ENCODE measurements at places on chromosomes 1 and 21.

- no peaks in the 10 kb centered on the region for H3K27me3 ChIP-seq
- no peak for DNase-seq
- H3K36me3 ChIP-seq = no peaks in the 10 kb centered on the region
- H3K4me1 ChIP-seq = peaks cover 19% of the 10 kb centered on the region
Measured at GRCh38 chr1:150516050-150516591, 569 bp downstream of the FALEC start.

GRCh38 chr21:37869661-37870060, 46.6 kb downstream of the KCNJ6 start:
- no peak overlapping the region for H3K4me3 ChIP-seq
- no peaks in the 10 kb centered on the region for H3K36me3 ChIP-seq
- no peaks in the 10 kb centered on the region for H3K4me1 ChIP-seq
- H3K27me3 ChIP-seq = peaks cover 9% of the 10 kb centered on the region
- H3K27ac ChIP-seq = no peak overlapping the region
- no peak for DNase-seq

GRCh38 chr1:103267266-103267665, 158.9 kb upstream of the COL11A1 start:
- H3K36me3 ChIP-seq = no peaks in the 10 kb centered on the region
- H3K27me3 ChIP-seq = no peaks in the 10 kb centered on the region
- DNase-seq = no peak
- no peak overlapping the region for H3K4me3 ChIP-seq
- H3K27ac ChIP-seq = no peak overlapping the region
- no peaks in the 10 kb centered on the region for H3K4me1 ChIP-seq

DNA sequence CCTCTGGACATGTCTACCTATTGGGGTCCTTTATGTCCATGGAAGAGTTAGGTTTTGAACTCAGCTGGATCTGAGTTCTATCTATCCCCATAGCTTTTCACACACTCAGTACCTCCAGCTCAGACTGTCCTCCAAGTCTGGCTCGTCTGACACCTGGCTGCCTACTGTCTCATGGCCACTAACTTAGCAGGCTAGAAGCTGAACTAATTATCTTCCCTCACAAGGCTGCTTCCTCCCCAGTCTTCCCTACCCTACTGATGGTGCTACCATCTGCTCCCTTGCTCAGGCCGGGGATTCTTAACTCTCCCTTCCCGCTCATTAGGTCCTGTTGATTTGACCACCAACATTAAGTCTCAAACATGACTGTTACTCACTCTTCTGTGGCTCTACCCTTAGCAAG, 13.4 kb downstream of the VANGL2 start:
- no peak overlapping the region for H3K4me3 ChIP-seq
- no peaks in the 10 kb centered on the region for H3K27me3 ChIP-seq
- no peaks in the 10 kb centered on the region for H3K4me1 ChIP-seq
- no peaks in the 10 kb centered on the region for H3K36me3 ChIP-seq
- DNase-seq = no peak

GRCh38 chr1:45007311-45007710, 3.8 kb downstream of the HECTD3 start:
- H3K4me3 ChIP-seq = no peak overlapping the region
- no peak for DNase-seq
- no peaks in the 10 kb centered on the region for H3K27me3 ChIP-seq
